ENCODE measurements at places on chromosomes 1 and 21. TPM values are rescaled to one million over a fixed set of nuclear protein-coding genes. Genes with fewer than 3 reads are reported as not detected.

TMCC2 gene
- total RNA-seq = 4.8 TPM

KIAA0040 gene
- total RNA-seq = 44.8 TPM

AK5 gene
- not detected for total RNA-seq

PDE9A gene
- total RNA-seq = 15.3 TPM

RAB29 gene
- 24.7 TPM for total RNA-seq

TMPRSS15 gene
- not detected for total RNA-seq

SLAMF7 gene
- 9.2 TPM for total RNA-seq

- no peak for DNase-seq
Measured at GRCh38 chr1:226582966-226583365, 34.4 kb downstream of the STUM start.

DNA sequence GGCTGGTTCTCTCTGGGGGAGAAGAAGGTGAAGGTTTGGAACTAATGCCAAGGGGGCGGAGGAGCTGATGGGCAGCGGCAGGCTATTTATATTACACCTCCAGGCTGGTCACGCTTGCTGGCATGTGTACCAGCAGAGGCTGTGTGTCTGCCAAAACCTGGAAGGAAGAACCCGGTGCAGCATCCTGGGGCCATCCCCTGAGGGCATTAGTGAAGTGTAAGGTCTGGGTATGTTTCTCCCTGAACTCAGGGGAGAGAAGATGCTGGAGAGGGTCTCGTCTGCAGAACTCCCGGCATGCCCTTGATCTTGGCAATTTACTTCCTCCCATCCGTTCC lies 5.3 kb downstream of the DISP3 start:
- no peak for DNase-seq

GRCh38 chr1:223747838-223748335 lies 35.5 kb downstream of the CAPN2 start:
- no peak for DNase-seq

DNA sequence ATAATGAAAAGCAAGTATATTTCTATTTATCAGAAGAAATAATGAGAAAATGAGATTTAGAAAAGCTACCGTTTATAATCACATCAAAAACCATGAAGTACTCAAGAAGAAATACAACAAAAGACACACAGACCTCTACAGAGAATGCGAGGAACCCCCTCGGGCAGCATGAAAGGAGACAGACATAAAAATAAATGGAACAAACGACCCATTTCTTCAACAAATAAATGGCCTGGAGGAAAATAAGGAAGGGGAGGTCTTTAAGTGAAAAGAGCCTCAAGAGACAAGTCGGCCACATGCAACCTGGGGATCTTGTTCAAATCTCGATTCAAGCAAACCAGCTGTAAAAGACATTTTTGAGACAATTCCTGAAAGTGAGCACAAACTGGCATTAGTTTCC lies 6.0 kb downstream of the CFAP74 start:
- no peak for DNase-seq

DNA sequence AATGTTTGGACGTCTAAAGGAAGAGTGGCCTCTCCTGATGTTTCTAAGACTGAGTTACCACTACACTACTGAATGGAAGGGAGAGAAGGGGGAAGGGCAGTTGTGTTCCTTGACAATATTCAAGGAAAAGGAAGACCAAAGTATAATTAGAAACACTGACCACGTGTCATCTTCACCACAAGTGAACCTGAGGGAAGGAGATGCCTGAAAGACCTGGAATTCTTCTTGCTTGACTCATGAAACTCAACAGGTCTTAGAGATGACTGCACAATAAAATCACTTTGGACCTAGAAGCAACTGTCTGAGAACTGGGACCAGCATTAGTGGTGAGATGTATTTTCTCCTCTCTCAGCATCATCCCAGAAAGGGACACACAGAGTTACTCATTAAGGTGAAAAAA lies 56.7 kb downstream of the PTPN14 start:
- no peak for DNase-seq

GRCh38 chr21:42406201-42406621 lies 2.5 kb downstream of the UBASH3A start:
- peak; percentile 39 for DNase-seq

DNA sequence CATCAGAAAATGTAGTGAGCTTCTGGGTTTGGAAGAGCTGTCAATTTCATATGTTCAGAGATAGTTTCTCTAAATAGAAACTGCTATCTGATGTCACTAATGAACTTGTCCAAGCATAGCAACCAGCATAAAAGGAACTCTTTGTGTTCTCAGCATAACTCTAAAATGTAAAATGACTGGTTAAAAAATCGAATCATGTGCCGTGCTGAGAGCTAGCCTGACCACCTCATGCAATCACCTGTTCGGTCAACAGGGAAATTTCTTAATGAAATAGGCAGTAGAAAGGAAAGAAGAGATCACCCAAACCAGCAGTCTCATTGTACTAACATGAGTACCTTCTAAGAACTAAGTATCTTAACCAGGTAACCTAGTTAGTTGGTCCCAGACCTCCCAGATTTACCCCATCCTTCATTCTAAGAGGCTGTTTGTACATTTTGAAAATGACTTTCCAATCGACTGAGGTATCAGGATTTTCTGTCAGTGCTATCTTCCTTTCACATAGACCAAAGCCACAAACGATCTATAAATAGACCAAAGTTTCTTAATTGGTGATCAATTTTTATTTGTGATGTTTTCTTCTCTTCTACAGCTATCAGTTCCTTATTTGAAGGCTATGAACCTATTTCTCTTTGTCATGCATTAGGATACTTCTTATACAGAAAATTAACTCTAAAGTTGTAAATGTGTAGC lies 147.3 kb downstream of the TLR5 start:
- no peak for DNase-seq

DNA sequence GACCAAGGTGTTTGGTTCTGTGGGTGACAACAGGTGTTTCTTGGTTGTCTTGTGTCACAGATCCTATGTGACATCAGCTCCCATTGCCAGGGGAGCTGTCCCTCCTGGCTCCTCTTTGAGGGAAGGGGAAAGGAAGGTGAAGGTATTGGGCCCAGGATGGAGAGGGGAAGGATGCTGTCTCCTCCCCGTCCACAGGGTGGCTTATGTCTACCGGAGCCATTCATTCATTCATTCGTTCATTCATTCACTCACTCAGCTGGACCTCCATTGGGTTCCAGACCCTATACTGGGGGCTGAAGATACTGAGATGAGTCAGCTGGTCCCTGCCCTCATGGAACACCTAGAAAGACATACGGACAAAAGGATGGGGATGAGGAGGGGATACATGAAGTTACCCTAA lies 38.9 kb downstream of the EPHB2 start:
- no peak for DNase-seq

- DNase-seq = no peak
Measured at GRCh38 chr1:114466334-114467014, 44.5 kb downstream of the TRIM33 start.

GRCh38 chr1:36457691-36458090 lies 6.5 kb downstream of the MRPS15 start:
- DNase-seq = no peak

DNA sequence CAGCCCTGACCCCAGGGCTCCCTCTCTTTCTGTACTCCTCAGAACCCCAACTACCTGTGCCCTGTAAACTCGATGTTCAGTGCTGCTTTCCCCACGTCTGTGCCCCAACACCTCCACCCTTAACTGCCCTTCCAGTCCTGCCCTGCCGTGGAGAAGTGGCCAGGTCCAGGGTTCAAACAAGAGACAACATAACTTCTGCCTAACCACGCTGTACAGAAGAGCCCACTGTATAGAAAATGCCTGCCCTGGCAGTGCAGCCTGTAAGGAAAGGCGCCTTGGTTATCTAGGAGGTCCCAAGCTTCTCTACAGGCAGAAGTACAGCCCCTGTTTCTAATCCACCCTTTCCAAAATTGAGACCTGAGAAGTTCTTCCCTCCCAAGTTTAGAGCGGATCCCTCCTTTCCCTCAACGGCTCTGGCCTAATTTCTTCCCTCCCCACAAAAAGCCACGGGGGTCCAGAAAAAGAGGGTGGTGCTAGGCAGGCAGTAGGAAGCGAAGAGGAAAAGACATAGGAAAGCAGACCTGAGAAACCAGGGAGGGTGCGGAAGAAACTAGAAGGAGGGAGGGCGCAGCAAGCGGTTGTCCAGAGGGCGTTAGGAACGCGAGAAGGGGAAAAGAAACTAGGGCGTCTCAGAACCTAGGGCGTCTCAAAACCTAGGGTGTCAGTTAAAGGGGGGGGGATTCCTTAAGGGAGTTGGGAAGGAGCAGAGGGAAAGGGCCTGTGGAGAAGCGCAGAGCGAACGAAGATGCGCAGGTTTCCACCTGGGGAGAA lies 3.2 kb downstream of the DMRTA2 start:
- no peak for DNase-seq

- no peak for DNase-seq
Measured at GRCh38 chr1:78079580-78079979, 33.8 kb downstream of the GIPC2 start.

DNA sequence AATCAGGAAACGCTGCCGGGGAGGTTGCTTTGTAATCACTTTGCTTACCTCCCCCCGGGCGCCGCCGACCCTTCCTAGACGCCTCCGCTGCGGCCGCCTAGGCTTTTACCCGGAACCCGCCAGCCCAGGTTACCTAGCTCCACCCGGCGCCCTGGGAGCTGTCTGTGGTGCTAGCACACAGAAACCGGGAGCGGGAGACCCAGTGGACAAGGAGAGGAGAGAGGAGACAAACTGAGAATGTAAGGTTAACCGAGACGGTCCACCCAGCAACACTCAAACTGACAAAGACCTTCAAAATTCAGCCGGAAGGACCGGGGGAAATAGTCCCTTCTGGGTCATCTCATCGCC lies 9.8 kb downstream of the BARHL2 start:
- DNase-seq = peak; percentile 84

GRCh38 chr1:38004284-38005108 lies 818 bp downstream of the FHL3 start:
- DNase-seq = peak; percentile 64

DNA sequence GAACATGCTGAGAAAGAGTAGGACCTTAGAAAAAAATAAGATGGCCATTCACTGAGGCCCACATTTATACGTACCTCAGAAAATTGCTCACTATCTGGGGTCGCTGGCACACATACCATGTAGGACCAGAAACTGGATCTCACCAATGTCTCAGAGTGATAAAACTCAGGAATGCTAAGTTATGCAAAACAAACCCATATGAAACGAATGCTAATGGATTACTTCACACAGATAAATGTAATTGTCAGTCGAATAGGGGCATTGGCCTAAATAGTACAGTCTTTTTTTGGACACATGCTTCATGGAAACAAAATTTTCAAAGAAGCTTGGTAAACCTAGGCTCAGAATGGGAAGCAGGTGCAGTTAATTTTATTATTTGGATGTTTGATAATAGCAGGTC lies 32.6 kb upstream of the RGS2 start:
- no peak for DNase-seq

DNA sequence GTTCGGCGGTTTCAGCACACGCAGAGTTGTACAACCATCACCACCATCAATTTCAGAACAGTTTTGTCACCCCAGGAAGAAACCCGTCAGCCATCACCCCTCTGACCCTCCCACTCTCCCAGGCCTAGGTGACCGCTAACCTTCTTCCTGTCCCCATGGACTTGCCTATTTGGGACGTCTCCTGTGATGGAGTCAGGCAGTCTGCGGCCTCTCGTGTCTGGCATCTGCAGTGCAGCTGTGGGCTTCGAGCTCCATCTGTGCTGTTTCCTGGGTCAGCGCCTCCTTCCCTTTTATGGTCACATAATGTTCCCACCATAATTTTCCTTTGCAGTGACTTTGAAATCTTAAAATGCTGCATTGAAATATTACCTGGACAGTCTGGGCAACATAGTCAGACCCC lies 24.4 kb downstream of the SLC45A1 start:
- DNase-seq = no peak

GRCh38 chr1:231421546-231421970 lies 529 bp downstream of the EGLN1 start:
- DNase-seq = no peak

DNA sequence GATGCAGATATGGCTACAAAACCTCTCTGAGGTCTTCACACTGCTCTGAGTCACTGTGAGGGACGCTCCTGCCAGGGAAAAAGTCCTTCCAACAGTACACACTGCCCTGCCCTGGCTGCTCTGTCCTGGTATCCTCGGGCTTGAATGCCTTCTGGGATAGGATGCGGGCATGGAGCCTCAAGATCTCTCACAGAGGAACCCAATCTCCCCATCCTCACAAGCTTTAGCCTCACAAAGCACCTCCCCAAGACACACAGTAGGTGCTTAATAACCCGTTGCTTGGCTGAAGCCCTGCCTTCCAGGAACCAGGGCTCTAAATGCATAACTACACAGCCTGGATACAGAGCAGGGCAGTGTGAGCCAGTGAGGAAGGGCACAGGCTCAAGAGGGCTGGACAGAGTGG lies 9.2 kb downstream of the RAP1GAP start:
- DNase-seq = peak; percentile 22

- no peak for DNase-seq
Measured at GRCh38 chr1:72197786-72198185, 84.6 kb downstream of the NEGR1 start.

GRCh38 chr21:35438643-35439404 lies 389.7 kb upstream of the RUNX1 start:
- no peak for DNase-seq

DNA sequence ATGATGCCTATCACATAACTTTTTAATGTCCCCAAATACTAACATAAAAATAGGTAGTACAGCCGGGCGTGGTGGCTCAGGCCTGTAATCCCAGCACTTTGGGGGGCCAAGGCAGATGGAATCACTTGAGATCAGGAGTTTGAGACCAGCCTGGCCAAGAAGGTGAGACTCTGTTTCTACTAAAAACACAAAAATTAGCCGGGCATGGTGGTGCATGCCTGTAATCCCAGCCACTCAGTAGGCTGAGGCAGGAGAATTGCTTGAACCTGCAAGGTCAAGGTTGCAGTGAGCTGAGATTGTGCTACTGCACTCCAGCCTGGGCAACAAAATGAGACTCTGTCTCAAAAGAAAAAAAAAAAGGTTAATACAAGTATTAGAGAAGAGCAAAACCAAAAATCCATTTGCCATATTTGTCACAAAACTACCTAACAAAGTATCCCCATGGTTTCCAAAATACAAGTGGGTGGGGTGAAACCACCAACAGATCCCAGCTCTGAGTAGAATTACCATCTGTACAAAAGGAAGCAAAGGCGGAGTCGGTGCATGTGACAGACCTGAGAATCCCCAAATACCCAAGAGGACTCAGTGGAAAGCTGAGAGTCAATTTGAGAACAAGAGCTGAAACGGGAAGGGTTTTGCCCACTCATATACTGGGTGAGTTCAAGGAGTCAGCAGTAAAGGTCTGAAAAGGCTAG lies 113.2 kb downstream of the TOMM20 start:
- no peak for DNase-seq

- DNase-seq = no peak
Measured at GRCh38 chr1:161307230-161307768, 2.5 kb downstream of the MPZ start.

- no peak for DNase-seq
Measured at GRCh38 chr1:75836528-75837100, 39.9 kb downstream of the MSH4 start.

GRCh38 chr1:91428182-91428798 lies 23.7 kb upstream of the HFM1 start:
- DNase-seq = no peak

Data from upper lobe of right lung (tissue), 1 donor.